GOT3 (cell line): ENCODE measurements at places on chromosomes 4 and X.

GRCh38 chr4:137700751-137701150, 168.5 kb upstream of the PCDH18 start:
- no peak for DNase-seq

DNA sequence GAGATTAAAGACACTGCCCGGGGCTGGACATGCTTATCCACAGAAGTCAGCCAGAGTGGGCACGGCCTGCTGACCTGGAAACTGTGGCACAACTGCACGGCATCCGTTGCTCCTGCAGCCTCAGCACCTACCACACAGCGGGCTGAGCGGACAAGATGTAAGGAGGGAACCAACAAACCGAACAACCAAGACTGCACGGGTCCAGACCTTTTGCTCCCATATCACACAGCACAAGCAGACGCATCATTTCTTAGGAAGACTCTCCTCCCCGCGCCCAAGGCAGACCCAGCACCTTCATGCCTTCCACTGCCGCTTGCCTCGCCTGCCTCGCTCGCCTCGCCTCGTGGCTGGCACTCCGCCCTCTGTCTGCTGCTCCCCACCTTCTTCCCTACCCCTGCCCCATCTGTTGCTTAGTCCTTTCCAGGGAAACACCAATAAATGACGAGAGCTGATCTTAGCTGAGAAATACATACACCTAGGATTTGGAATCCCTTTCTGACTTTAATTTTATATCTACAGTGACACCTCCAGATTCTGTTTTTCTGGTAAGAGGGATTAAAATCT, 79.0 kb downstream of the AFAP1 start:
- DNase-seq, result no peak

DNA sequence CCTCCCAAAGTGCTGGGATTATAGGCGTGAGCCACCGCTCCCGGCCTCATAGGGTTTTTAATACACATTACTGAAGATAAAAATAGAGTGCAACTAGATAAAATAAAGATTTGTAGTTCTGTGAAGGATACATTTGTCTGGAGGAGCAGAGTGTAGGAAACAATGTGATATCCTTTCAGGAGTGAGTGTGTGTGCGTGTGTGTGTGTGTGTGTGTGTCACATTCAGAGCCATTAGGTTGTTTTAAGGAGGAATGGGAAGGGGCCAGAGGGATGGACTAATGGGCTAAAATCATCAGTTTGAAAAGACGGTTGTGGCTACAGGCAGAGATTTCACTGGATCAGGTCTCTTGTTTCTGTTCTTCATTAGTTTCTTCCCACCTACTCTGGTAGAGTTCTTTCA, 40.0 kb downstream of the RBPJ start:
- DNase-seq, result no peak

DNA sequence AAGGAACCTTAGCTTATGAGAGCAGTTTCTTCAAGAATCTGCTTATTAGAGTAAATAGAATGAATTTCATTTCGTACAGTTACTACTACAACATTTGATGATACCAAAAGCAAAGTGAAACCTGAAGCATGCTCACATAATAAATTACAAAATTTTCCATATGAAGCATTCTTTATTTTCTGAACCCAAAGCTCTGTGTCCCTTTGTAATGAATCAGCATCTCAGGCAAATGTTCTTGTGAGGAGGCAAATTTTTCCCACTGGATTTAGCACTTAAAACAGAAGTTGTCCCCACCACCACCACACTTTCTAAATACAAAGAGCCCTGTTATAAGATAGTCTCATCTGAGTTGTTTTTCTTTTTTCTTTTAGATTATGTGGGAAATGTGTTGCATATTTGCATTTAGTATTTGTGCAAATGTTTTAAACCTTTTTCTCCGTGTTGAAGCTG, 70.7 kb upstream of the NFKB1 start:
- no peak for DNase-seq
